ENCODE measurements at places on chromosomes 7 and 10. TPM values are rescaled to one million over a fixed set of nuclear protein-coding genes. Genes with fewer than 3 reads are reported as not detected.

Gene CTTNBP2
- total RNA-seq, result 0.59 TPM

Gene ADCY1
- 4.0 TPM for total RNA-seq

Gene HOXA6
- total RNA-seq, result 3.7 TPM

Gene ADARB2
- not detected for total RNA-seq

Gene AS3MT
- total RNA-seq, result 0.12 TPM

Gene ARL3
- 9.1 TPM for total RNA-seq

Gene ITGA8
- 0.25 TPM for total RNA-seq

Gene PNLIPRP1
- not detected for total RNA-seq

Gene AEBP1
- 0.44 TPM for total RNA-seq

Gene CPA2
- total RNA-seq, result 0.17 TPM

Gene TIMM23
- 145 TPM for total RNA-seq

Gene FAM25G
- not detected for total RNA-seq

Gene KCNIP2
- 0.07 TPM for total RNA-seq

Gene GALNT11
- total RNA-seq, result 26.1 TPM

Gene ST8SIA6
- not detected for total RNA-seq

Gene PTPRN2
- total RNA-seq, result 2.3 TPM

Gene NUTM2E
- total RNA-seq, result 0.05 TPM

Gene ASAH2
- total RNA-seq, result 1.9 TPM

Gene DOCK4
- total RNA-seq, result 7.7 TPM

Gene FBH1
- 51.9 TPM for total RNA-seq

Gene CPA4
- total RNA-seq, result 723 TPM

Gene SORBS1
- 0.57 TPM for total RNA-seq

Gene LIMK1
- total RNA-seq, result 55.1 TPM

Gene ZNF853
- 0.94 TPM for total RNA-seq

Gene PTPRZ1
- total RNA-seq, result not detected

Gene CABCOCO1
- 3.6 TPM for total RNA-seq

Gene METTL27
- total RNA-seq, result 1.9 TPM

Gene TEX47
- total RNA-seq, result not detected

Gene SLC13A1
- not detected for total RNA-seq

Gene SPDYE2
- not detected for total RNA-seq

Gene CADPS2
- 5.9 TPM for total RNA-seq

All from M059J (cell line).